ENCODE measurements at places on chromosomes 7 and 10.

GRCh38 chr10:28594406-28594805 lies 61.5 kb downstream of the WAC start:
- no peak for DNase-seq

GRCh38 chr7:77752016-77752415 lies 46.2 kb downstream of the TMEM60 start:
- DNase-seq = no peak

GRCh38 chr7:29039821-29040578 lies 81.9 kb upstream of the TRIL start:
- DNase-seq = no peak

- no peak for DNase-seq
Measured at GRCh38 chr10:99450624-99451498, 20.4 kb upstream of the GOT1 start.

DNA sequence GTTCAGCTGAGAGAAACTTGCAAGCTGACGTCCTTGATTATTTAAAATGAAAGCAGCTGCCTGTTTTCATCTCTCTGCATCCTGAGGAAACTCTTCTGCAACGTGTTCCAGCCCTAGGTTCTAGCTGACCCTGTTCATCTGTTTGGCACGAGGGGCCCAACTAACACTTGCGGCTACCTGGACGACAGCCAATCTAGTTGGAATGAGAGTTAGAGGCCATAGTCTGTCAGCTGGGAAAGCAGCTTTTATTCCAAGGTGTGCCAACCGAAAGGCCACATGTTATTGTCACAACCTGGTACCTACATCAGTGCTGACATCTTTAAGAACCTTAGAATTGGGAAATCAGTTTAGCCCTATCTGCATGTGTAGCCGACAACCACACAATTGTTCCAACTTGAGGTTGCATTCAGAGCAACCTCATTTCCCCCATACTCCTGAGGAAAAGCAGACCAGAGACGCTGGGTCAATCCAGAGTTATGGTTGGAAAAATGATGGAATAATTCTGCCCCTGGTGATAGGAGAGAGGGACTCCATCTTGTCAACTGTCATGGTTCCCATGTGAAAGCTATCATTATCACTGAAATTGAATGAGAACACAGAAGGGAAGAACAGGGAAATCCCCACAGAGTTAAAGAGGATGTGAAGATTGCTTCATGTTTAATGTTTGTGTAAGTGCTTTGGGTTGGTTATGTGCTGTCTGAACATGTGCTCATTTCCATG lies 121.6 kb downstream of the EGFR start:
- DNase-seq = no peak

GRCh38 chr7:120856621-120857352 lies 1.2 kb downstream of the TSPAN12 start:
- DNase-seq = no peak

DNA sequence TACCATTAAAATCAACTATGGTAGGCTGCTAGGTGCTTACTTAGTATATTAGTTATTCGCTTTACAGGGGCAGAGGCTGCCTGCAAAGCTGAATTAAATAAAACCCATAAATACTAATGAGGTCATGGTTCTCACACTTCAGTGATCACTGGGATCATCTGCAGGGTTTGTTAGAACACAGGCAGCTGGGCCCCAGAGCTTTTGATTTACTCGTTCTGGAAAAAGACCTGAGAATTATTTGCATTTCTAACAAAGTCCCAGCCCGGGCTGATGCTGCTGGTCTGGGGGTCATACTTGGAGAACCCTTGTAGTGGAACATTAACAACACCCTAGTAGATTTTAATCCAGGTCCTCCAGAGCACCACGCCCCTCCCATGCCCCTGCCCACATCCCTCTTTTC lies 8.5 kb downstream of the UCN3 start:
- DNase-seq = no peak

DNA sequence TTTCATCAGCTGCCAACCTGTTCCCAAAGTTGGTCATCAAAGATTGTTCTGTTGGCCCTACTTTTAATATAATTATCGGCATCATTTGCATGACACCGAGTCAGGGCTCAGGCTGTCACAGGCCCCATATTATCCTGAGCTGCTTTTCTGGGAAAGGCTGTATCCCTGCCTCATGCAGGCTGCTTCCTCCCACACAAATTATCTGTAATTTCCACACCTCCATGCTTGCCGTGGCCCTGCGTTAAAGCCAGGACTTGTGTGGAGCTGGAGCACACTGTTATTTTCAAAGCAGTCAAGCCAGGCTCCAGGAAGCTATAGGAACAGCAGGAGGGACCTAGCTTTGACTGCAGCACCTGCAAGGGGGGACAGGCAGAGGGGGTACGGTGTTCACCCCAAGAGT lies 5.4 kb upstream of the ADCYAP1R1 start:
- DNase-seq = no peak

GRCh38 chr7:132453826-132454225 lies 122.4 kb downstream of the PLXNA4 start:
- DNase-seq = no peak

DNA sequence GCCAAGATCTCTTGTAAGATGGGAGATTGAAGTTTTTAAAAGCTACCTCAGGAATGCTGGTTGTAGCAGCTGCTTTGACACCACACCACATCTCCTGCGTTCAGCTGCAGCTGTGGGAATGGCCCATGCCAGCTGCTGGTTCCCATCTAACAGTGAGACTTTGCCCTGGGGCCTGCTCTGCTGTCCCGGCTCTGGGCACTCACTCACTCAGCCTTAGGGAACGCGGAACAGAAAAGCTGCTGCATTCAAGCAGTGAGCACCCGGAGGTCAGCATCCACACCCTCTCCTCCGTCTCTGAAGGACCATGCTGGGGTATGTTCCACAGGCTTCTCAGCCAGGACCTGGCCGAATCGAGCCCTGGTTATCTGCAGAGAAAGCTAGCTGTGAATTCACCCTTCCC lies 197.1 kb upstream of the CXCL12 start:
- DNase-seq = no peak

DNA sequence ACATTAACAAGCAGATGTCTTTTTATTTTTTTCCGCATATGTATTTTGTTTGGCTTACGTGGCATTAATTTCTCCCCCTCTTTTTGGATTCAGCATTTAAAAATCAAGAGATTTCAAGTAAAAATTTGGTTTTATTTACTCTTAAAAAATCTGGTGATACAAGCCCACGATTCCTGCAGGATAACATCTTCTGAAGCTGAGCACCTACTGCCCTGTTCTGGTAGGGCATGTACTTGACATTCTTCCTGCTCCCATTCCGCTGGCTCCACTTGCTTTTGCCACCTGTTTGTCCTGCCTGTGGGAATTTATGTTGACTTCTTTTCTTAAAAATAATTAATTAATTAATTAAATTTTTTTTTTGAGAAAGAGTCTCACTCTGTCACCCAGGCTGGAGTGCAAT lies 105.2 kb upstream of the SLC25A13 start:
- no peak for DNase-seq

DNA sequence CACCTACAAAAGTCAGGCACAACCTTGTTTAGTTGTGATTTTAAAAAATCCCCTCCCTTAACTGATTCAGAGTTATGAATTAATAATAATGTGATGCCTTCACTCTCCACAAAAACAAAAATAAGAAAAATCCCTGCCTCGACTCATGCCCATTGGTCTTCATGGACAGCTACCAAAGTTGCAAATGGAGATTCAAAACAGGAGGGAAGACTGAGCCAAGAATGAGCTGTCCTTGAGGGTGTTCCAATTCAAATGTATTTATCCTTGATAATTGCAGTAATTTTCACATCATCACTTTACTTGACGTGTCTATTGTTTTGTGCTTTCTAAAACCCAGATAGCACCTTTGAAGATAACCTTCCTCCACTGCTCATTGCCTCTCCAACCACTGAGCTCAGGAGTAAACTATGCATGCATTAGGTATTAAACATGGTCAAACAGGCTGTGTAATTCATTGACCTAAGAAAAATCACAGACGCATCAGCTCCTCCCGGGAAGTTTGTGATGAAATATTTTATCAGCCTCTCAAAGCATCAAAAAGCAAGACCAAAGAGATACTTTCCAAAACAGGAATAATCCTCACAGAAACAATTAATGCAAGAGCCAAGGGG lies 712.7 kb upstream of the IGFBP3 start:
- DNase-seq = no peak

DNA sequence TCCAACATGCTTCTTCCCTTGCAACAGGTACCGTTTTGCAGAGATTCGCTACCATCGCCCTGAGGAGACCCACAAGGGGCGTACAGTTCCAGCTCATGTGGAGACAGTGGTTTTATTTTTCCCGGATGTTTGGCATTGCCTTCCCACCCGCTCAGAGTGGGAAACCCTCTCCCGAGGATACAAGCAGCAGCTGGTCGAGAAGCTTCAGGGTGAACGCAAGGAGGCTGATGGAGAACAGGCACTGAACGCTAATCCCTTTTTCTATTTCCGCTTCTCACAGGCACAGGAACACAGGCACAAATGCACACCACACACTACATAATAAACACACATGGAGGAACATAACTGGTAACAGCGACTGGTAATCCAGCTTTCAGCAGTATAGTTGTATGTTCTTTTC lies 35.2 kb downstream of the CCAR1 start:
- DNase-seq = no peak

GRCh38 chr10:59682986-59683937 lies 26.4 kb downstream of the SLC16A9 start:
- no peak for DNase-seq

GRCh38 chr10:33195608-33196376 lies 138.7 kb downstream of the NRP1 start:
- no peak for DNase-seq

GRCh38 chr10:15571575-15571974 lies 148.1 kb downstream of the ITGA8 start:
- DNase-seq = no peak

GRCh38 chr10:51683031-51683691 lies 16.2 kb downstream of the CSTF2T start:
- DNase-seq = no peak

DNA sequence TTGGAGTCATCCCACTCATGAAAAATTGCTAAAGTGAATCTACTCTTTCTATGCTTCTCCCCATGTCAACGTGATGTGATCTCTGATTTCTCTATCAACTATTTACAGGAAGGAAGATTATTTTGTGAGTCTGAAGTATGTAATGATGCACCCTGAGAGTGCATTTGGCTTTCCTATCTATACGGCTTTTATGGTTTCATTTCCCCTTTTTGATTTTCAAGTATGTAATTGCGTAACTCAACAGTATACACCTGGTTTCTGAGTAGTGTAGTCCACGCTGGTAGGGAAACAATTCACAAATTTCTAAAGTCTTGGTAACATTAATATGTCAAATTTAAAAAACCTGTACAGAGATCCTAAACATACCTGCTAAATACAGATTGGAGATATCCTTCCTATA lies 194.7 kb upstream of the SEMA3A start:
- DNase-seq = no peak

GRCh38 chr7:134317434-134317833 lies 704 bp upstream of the SLC35B4 start:
- DNase-seq = no peak

DNA sequence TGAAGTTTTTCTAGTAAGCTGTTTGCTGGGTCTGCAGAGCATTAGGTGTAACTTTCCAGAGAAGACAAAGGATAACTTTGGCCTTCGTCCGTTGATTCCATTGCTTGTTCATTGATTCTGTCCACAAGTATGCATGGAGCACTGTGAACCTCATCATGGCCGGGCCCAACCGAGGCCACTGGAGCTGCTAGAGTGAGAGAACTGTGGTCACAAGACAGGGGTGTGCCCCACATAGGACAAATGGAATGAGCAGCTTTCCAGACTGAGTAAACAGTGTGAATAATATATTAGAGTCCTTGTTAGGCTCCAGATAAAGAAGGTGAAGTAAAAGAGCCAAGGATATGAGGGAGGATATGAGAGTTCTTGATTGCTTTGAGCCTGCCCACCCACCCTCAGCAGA lies 24.9 kb downstream of the MBL2 start:
- DNase-seq = no peak

GRCh38 chr10:112376396-112376790 lies 2.5 kb downstream of the ACSL5 start:
- DNase-seq = no peak

DNA sequence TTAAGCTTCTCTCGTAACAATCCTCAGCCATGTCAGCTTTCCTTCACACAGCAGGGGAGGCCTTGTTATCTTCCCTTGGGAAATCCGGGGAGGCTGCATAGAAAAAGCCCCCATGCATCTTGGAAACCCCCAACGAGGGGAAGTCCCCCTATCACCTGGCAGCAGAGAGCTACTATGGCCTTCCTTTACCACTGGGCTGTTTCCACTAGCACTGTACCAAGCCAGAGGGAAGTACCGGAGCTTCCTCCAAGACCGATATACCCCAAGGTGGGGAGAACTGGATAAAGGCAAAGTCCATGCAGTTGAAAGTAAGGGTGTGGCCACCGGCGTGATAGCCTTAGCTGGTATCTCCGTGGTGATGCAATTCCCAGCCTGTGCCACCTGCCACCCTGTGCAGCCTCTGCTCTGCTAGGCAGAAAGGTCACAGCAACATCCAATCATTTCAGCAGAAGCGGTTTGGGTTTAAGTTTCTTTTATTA lies 4.4 kb upstream of the CLIP2 start:
- DNase-seq = no peak

DNA sequence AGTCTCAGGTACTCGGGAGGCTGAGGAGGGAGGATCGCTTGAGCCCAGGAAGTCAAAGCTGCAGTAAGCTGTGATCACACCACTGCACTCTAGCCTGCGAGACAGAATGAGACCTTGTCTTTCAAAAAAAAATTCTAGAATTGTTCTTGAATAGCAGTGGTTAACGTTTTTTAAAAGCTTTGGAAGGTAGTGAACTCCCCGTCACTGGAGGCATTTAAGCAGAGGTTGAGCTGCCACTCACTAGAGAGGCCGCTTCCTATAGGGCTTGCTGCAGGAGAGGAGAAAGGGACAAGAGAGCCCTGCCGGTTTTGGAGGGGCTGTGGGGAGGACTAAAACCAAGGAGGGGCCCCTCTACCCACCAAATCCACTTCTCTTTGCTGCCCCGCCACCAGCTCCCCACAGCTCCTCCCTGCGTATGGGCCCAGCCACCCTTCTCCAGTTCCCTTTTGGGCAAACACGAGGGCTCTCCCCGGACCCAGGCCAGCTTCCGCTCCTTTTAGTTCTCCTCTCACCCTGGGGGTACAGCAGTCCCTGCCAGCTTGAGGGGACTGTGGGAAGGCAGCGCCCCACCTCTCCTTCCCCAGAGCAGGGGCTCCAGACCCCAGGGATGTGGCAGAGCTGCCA lies 86.9 kb upstream of the GTF2I start:
- no peak for DNase-seq

- no peak for DNase-seq
Measured at GRCh38 chr7:141551782-141552181, 572 bp downstream of the AGK start.

GRCh38 chr7:28069807-28070206 lies 110.8 kb downstream of the JAZF1 start:
- no peak for DNase-seq

GRCh38 chr7:33143996-33144718 lies 14.8 kb downstream of the BBS9 start:
- no peak for DNase-seq

GRCh38 chr10:5625992-5626777 lies 40.2 kb downstream of the ASB13 start:
- DNase-seq = no peak

DNA sequence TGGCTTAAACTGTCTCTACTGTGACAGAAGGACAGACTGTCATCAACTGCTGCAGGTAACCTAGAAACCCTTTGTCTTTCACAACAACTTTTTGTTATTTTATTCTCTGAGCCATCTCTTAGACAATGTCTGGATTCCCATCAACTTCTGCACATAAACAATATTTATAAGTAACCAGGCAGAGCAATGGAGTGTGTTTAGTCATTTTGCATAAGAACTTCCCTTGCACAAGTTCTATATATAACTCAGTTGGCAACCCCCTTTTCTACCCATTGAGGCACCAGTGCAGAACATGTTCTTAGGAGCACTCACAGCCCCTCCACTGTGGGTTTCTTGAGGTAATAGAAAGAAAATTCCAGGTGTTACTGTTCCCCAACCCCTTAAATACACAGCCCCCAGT lies 65.0 kb upstream of the IL6 start:
- DNase-seq = no peak

Data from stimulated activated CD4-positive, alpha-beta T cell treated with anti-CD3 and anti-CD28 coated beads, Interleukin-4, amount 100 ng/mL, for 24 hours (primary cell).